Upper lobe of left lung (tissue), 6 donors: ENCODE measurements at places on chromosomes 3 and 15. TPM values are rescaled to one million over a fixed set of nuclear protein-coding genes. Genes with fewer than 3 reads are reported as not detected.
A peak's percentile ranks its signal among the peaks of the same experiment; 100 is the strongest.

PLSCR5 gene
- not detected for total RNA-seq

SMCO1 gene
- total RNA-seq = not detected

CAND2 gene
- total RNA-seq = 4.3 TPM

CFAP20DC gene
- not detected for total RNA-seq

ZDHHC19 gene
- total RNA-seq = 3.1 TPM

GRCh38 chr3:120156699-120157098, 62.5 kb upstream of the GSK3B start:
- no peaks in the 10 kb centered on the region for H3K27me3 ChIP-seq
- H3K27ac ChIP-seq = no peak overlapping the region
- peaks cover 26% of the 10 kb centered on the region for H3K4me1 ChIP-seq
- no peak for DNase-seq
- no peaks in the 10 kb centered on the region for H3K36me3 ChIP-seq

GRCh38 chr3:20041197-20041780, 1.0 kb downstream of the KAT2B start:
- H3K4me3 ChIP-seq = peak overlapping the region; percentile 86
- DNase-seq = peak; percentile 91
- peak overlapping the region; percentile 98 for H3K27ac ChIP-seq
- peaks cover 45% of the 10 kb centered on the region for H3K4me1 ChIP-seq
- no peaks in the 10 kb centered on the region for H3K27me3 ChIP-seq

GRCh38 chr15:80931721-80932512, 57.7 kb downstream of the MESD start:
- H3K36me3 ChIP-seq = peaks cover 5% of the 10 kb centered on the region
- H3K27ac ChIP-seq = no peak overlapping the region
- H3K4me3 ChIP-seq = no peak overlapping the region
- peak; percentile 50 for DNase-seq
- H3K27me3 ChIP-seq = no peaks in the 10 kb centered on the region

DNA sequence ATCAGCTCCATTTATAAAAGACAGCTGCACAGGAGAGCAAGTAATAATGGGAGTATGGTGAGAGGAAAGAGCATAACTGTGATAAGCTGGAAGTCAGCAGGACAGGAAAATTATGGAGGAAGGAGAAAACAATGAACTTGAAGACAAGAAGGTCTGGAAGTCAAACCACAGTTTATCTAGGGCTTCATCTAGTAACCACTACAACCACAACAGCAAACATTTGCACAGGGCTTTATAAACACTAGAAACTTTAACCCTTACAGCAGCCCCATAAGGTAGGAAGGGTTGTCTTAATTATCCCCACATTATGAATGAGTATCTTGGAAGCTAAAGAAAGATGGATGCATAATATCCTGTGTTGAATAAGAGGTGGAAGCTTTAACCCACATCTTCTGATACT, 820.8 kb downstream of the IGSF11 start:
- no peak overlapping the region for H3K4me3 ChIP-seq
- H3K36me3 ChIP-seq = no peaks in the 10 kb centered on the region
- no peak for DNase-seq
- no peaks in the 10 kb centered on the region for H3K27me3 ChIP-seq
- no peaks in the 10 kb centered on the region for H3K4me1 ChIP-seq

DNA sequence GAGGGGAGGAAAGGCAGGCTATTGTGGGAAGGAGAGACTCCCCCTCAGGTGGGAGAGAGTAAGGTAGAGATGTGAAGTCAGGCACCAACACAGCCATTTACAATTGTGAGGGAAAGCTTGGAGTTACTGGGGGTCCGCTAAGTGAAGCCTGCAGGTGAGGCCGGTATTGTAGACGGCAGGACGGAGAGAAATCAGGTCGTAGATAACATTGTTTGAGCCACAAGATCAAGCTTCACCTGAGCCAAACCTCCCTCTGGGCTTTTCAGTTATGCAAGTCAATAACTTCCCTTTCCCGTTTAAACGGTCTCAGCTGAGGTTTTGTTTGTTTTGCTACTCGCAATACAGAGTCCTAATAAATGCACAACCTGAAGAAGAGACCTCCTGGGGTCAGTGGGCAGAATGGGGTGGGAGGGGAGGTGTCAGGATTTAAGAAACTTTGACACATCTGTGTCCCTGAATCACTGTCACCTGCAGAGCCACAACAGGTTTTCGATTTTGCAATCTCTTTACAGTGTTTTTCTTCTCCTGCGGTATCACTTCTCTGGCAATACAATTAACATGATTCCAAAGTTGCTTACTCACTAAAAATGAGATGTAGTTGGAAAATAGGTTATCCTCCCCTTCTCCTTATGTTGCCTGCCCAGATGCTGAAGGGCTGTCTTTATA, 72.0 kb upstream of the GLCE start:
- no peak overlapping the region for H3K27ac ChIP-seq
- H3K4me1 ChIP-seq = peaks cover 3% of the 10 kb centered on the region
- no peak for DNase-seq
- H3K4me3 ChIP-seq = no peak overlapping the region
- no peaks in the 10 kb centered on the region for H3K27me3 ChIP-seq

DNA sequence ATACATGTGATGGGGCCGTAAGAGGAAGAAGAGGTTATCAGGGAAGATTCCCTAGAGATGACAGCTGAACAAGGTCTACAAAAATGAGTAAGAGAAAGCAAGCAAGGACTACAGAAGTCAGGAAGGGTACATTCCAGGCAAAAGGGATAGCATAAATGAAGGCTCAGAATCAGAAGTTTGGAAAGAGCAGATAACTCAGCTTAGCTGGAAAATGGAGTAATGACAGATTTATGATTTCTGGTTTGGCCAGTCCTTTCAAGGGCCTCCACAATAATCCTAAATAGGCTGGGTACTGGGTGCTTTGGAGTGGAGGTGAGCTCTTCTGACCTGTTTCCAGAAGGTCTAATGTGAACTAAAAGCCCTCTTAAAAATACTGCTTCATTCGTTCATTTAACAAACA, 110.7 kb downstream of the MYO5A start:
- H3K4me3 ChIP-seq = no peak overlapping the region
- no peaks in the 10 kb centered on the region for H3K36me3 ChIP-seq
- no peak for DNase-seq
- no peaks in the 10 kb centered on the region for H3K27me3 ChIP-seq

DNA sequence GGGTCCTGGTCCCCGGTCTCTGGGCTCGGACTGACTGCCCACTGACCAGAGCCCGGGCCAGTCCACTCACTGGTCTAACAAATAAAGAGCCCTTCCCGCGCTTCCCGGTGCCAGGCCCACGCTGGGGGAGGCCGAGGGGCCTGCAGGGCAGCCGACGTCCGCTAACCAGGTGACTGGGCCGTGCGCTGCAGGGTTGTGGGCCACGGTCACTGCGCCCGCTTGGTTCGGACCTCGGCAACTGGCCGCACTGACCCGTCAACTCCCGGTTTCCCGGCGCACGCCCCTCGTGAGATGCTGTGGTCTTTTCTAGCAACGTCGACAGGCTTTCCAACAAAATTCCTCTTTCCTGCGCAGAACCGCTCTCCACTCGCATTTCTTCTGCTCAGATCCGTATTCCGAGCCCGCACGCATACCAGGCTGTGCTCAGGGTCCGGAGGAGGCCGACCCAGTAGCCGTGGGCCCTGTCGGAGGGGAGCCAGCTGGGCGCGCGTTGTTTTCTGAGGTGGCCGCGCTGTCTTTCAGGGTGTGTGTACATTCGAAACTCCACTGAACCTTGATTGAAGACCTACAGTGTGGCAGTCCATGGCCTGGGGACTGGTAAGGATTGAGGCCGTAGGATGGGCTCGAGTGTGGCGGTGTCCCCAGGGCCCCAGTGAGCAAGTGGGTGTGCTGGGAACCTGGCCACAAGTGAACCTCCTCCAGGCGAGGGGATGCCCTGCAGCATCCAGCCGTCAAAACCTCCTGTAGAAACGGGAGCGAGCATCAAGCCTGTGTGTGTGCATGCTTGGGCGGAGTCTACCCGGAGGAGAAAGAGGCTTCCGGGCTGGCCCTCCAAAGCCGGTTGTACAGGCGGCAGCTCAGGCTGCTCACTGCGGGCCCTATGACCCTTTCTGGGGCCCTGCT, 875 bp upstream of the NT5DC2 start:
- H3K27ac ChIP-seq = peak overlapping the region; percentile 68
- H3K36me3 ChIP-seq = no peaks in the 10 kb centered on the region
- peak; percentile 87 for DNase-seq
- H3K27me3 ChIP-seq = no peaks in the 10 kb centered on the region
- H3K4me3 ChIP-seq = peak overlapping the region; percentile 12

GRCh38 chr15:47066392-47066791, 650.9 kb upstream of the SEMA6D start:
- no peaks in the 10 kb centered on the region for H3K27me3 ChIP-seq
- H3K4me1 ChIP-seq = no peaks in the 10 kb centered on the region
- H3K4me3 ChIP-seq = no peak overlapping the region
- H3K27ac ChIP-seq = no peak overlapping the region

- no peak overlapping the region for H3K27ac ChIP-seq
- no peaks in the 10 kb centered on the region for H3K27me3 ChIP-seq
Measured at GRCh38 chr15:71335591-71335990, 220.3 kb downstream of the THSD4 start.
